ENCODE measurements at places on chromosomes 16 and 17.

DNA sequence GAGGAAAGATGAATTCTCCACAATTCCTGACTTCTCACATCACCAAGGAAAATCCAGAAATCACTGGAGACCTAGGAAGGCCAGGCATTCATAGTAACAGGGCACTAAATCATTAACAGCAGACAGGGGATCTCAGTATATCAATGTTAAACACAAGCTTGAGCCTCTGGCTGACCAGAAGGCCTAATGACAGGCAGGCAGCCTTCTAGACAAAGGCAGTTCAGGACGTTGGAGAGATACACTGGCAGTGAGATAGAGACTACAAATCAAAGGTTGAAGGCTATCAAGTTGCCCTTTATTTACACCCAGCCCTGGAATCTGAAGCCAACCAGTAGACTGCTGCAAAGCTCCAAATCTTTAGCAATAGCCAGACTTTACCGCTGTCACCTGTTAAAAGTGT lies 422.8 kb upstream of the CCL2 start:
- no peak for DNase-seq

DNA sequence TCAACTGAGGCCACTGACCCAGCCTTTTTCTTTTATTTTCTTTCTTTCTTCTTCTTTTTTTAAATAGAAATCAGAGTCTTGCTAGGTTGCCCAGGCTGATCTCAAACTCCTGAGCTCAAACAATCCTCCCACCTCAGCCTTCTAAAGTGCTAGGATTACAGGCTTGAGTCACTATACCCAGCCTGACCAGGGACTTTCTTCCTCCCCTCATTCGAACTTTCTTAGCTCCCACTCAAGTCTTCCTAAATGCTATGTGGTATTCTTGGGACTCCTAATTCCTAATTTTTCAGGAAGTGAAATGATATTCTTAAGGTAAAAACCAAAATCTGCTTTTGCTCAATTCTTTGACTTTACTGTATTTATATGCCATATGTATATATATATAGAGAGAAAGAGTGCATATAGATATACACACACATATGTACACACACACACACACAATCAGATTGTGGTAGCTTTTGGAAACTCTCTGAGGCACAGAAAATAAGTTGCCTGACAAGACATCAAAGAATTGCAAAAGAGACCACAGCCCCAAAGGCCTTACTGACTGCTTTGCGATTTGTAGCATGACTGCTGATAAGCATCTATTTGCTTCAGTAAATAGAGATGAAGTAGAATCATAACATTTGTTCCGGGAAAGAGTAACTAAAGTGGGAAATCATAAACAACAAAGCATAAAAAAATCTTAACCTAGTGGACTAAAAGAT lies 9.5 kb upstream of the AMZ2 start:
- peak; percentile 76 for DNase-seq

- DNase-seq, result no peak
These were observed at the start of gene SLFN14 for GRCh38 chr17:35560703-35561102. SLFN14 (minus strand) TSS chr17:35560819; CDS start chr17:35558062, 2,757 bp downstream.

DNA sequence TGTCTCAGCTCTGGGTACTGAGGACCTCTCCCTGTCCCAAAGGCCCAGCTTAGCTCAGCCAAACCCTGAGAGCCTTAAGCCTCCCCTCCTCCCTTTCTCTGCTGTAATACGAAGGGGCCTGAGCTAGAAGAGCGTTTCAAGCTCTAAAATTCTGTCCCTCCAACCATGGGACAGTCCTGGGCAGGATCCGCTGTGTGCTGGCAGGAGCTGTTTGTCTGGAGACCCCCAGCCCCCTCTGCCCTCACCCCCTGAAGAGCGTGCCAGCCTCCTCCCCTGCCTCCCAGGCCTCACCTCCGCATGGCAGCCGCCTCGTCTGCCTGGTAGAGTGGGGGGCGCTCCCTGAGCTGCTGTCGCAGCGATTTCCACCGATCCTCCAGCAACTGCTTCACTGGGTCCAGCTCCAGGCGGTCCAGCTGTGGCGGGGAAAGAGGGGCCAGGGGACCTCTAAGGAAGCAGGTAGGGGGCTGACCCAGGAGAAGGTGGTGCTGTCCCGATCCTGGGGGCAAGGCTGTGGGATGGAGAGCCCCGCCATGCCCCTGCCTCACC lies 14.7 kb downstream of the UBALD2 start:
- no peak for DNase-seq

GRCh38 chr16:57892041-57892440 lies 78.9 kb downstream of the CNGB1 start:
- no peak for DNase-seq

GRCh38 chr16:74073456-74073855 lies 223.2 kb upstream of the PSMD7 start:
- no peak for DNase-seq

DNA sequence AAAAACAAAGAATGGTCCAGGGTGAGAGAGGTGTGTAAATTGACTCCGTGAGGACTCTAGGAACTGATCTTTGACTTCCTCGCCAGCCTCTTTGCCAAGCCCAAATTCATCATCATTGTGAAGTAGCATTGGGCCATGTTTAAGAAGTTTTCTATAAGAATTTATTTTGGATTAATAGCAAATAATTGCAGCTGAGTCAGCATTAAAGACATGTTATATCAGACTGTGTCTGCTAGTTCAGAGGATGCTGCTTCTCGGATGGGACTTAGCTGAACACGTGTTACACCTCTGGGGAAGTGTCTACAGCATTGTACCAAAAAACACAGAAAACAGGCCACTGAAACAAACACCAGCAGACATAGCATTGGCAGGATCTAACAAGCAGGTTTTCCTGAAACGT lies 366.6 kb downstream of the CDH13 start:
- DNase-seq, result no peak

DNA sequence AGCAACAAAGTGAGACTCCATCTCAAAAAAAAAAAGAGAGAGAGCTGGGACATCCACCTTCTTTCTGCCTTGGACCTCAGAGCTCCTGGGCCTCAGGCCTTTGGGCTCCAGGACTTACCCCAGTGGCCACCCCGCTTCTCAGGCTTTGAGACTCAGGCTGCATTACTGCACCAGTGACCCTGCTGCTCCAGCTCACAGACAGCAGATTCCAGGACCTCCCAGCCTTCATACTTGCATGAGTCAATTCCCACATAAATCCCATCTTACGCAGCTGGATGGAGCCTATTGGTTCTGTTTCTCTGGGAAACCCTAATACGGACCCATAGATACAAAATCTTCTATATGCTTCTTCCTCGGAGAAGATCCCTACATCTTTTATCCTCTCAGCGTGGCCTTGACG lies 2.1 kb upstream of the CEP295NL start:
- DNase-seq, result no peak

- DNase-seq, result no peak
These were observed 13.1 kb downstream of the SLC22A31 start for GRCh38 chr16:89187032-89187769.

- no peak for DNase-seq
These were observed 8.8 kb downstream of the WFIKKN2 start for GRCh38 chr17:50844117-50844700.

GRCh38 chr17:42751628-42752027 lies 6.8 kb upstream of the EZH1 start:
- DNase-seq, result no peak

DNA sequence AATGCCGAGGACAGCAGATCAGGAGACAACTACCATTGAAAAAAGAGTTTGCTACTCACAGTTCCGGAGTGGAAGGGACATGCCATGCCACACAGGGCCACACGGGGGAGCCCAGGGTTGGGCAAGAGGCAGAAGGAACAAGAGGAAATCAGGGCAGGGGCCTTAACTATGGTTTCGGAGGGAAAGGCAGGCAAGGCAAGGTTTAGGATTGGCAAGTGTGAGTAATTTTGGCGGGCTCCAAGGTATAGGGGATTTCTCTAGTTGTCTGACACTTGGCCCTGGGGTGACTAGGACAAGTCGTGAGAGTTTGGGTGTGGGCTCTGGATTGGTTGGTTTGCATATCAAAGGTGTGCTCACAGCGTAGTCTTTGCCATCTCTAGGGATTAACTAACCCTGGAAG lies 27.0 kb upstream of the NTN1 start:
- DNase-seq, result no peak

DNA sequence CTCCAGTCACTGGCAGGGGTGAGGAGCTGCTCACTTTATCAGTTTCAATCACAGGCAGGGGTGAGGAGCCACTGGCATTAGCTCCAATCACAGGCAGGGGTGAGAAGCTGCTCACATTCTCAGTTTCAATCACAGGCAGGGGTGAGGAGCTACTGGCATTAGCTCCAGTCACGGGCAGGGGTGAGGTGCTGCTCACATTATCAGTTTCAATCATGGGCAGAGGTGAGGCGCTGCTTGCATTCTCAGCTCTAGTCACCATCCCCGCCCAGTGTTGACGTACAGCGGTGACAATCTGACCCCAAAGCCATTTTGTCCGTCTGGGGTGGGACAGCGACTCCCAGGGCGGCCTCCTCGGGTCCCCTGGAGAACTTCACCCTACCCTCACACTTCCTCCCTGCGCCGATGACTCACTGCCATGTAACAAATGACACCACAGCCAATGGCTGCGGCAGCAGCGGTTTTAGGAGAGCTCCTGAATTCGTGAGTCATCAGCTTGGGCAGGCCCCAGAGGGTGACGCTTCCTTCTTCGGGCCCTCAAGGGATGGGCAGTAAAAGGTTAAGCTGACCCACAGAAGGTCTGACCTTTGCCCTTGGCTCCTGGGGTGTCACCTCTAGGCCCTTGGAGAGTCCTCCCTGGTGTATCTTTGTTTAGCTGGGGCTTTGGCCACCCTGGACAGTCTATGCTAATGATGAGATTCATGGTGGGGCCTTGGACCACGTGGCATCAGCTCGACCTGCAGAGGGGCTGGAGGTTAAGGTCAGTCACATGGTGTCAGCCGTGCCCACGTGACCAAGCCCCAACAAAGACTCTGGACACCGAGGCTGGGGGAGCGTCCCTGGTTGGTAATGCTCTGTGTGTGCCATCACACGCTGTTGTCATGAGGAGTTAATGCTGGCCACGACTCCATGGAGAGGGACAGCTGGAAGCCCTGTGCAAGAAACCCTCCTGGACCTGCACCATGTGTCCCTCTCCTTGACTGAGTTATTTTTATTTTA lies 171.7 kb downstream of the C16orf95 start:
- DNase-seq, result no peak

- no peak for DNase-seq
These were observed 21.4 kb upstream of the SLC6A4 start for GRCh38 chr17:30256756-30257506.

DNA sequence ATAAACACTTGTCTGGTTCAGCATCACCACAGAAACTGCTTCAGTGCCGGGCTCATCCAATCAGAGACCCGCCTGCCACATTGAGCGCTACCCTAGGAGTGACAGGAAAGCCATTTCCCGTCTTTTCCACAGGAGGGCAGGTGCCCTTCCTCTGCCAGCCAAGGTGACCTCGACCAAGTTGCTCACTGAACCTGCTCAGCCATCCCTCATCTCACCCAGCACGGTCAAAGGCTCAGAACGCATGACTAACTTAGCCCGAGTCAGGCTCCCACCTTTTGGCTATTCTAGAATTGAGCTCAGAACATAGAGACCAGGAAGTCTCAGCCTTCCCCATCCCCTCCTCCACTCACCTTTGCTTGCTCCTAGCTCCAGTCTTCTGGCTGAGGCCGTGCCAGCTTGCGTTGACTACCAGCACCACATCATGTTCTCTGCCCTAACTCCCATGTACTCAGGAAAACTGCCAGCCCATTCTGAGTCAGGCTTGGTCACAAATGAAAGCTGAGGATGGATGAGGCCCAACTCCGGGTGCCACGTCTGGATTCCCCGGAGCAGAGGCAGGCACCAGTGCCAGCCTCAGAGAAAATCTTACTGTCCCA lies 15.6 kb downstream of the MRPS23 start:
- DNase-seq, result no peak

Measured in natural killer cell (primary cell).